Effector memory CD8-positive, alpha-beta T cell (primary cell): ENCODE measurements at places on chromosomes 4 and X.

DNA sequence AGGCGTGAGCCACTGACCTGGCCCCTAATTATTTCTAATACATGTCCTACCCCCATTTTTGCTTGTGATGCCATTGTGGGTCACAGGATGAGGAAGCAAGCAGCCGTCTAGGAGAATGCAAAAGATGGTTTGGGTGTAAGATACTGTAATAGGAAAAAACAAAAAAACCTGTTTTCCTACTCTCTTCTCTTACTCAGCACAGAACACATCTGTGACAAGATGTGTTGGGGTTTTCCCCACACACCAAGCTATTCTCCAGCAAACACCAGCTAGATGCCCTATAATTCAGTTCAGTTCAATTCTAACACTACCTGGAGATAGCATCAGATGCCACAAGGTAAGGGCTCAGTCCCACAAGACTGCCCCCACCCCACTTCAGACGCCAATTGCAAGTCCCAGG lies 15.3 kb upstream of the HPRT1 start:
- DNase-seq: no peak

- DNase-seq: no peak
These were observed 36.9 kb upstream of the PROM1 start for GRCh38 chr4:16120720-16121119.

GRCh38 chr4:81348778-81349094 lies 123.0 kb downstream of the RASGEF1B start:
- no peak for DNase-seq

DNA sequence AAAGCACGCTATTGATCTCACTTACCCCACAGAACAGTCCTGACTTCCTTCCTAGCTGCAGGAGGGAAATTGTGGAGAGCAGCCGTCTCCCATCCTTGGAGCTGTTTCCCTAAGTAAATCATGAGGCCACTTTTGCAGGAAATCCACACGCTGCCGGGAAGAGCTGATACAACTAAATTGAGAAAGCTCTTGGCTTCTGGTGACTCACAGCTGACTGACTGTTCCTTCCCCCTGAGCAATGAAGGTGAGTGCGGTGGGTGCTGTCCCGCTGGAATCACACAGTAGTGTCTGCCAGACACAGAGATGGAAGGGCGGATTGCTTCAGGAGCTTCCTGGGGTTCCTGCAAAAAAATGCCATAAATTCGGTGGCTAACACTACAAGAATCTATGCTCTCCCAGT lies 268.9 kb downstream of the ASMT start:
- DNase-seq: no peak

DNA sequence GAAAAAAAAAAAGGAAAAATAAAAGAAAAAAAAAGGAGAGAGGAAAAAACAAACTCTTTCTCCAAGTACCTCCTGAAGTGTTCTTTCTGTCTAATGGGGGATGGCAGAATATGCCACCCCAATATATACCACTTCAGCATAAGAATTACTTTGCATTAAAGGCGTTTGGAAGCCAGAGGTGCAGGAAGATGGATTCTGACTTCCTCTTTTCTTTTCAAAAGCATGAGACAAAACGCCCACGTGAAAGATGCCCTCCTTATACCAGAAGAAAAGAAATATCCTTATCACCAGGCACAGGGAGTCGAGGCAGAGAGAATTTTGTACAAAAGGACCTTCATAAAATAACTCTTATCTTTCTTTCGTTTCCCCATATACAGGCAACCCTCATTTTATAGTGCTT lies 40.9 kb downstream of the COX18 start:
- no peak for DNase-seq

GRCh38 chrX:18709833-18710232 lies 2.4 kb downstream of the PPEF1 start:
- DNase-seq: no peak

DNA sequence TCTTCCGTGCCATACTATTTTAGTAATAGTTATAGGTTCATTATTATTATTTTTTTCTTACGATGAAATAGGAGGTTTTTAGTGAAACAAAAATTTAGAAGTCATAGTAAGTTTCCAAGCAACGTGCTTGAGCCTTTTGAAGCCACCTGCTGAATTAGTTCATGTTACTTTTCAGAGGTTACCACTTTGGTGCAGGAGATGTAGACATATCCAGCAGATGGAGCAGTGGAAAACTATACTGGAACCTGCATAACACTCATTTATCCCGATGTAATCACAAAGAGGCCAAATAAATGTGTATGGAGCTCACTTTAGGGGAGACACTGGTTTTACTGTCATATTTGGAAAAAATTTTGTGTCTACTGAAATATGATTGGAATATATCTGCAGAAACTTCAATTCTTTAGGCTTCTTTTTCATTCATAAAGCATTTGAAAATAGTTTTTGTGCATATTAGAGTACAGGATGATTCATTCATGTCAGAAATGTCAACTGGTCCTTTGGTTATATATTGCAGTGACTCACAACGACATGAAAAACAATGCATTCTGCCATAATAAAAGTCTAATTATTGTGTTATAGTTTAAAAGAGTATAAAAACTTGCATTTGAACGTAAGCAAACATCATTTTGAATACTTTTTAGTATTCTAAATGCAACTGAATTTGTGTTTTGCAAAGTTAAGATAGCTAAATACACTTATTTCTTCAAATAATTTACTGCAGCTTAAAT lies 2182.9 kb upstream of the TENM3 start:
- no peak for DNase-seq

DNA sequence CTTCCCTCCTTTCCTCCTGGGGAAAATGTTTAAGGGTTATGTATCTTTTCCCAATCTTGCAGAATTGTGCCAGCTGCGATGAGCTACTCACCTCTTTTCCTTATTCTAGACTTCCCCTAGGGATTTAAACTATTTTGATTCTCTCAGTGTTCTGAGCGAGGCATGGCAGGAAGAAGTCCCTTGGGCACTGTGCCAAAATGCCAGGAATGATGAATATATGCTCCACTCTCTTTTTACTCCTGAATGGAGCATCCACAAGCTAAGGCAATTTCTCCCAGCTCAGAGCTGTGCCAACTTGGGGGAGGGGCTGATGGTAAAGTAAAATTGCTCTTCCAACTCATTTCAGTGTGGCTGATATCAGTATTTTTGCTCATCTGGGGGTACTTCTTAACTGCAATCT lies 4.0 kb upstream of the C4orf17 start:
- DNase-seq: no peak

DNA sequence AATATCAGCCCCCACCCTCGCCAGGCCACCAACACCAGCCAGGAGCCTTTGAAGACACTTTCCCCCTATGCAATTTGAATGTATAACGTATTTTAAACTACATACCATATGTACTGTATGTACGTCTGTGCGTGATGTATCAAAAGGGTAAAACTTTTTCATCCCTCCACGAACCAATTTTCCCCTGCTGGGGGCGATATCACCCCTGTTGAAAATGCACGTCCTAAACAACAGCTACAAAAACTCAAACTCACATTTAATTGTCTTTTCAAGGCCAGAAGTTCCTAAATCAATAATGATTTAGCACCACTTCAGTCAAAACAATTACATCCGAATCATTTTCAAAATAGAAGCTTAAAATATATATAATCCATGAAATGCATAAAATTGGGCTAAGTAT lies 1.4 kb downstream of the VEGFD start:
- no peak for DNase-seq

DNA sequence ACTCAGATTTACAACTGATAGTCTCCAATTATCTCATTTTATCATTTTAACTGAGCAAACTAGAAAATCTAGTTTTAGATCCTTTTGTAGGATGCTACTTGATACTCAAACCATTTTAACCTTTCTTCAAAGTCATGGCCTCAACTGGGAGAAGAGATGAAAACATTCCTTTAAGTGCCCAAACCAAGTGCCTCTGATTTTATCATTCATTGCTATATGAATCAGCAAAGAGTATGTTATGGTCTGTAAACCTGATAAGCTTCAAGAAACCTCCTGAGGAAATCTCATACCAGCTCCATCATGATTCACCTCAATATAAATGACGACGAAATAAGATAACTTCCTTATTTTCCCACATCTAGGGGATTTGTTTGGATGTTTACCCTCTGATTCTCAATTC lies 119.9 kb downstream of the FAM13A start:
- no peak for DNase-seq

DNA sequence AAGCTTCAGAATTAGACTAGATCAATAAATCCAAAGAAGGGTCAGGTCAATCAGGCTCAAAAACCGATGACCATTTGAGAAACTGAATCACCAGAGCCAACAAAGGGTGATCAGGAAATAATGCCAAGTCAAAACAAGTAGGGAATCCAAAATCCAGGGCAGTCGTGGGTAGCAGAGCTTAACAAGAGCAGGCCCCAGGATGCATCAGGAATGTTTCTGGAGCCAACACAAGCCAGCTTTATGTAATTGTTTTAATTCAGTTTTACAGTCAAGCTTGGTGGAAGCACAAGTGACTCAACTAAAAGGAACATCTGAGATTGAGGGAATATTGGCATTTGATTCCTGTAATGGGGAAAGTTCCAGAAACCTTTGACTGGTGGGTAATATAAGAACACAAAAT lies 237.9 kb upstream of the EDA2R start:
- no peak for DNase-seq

DNA sequence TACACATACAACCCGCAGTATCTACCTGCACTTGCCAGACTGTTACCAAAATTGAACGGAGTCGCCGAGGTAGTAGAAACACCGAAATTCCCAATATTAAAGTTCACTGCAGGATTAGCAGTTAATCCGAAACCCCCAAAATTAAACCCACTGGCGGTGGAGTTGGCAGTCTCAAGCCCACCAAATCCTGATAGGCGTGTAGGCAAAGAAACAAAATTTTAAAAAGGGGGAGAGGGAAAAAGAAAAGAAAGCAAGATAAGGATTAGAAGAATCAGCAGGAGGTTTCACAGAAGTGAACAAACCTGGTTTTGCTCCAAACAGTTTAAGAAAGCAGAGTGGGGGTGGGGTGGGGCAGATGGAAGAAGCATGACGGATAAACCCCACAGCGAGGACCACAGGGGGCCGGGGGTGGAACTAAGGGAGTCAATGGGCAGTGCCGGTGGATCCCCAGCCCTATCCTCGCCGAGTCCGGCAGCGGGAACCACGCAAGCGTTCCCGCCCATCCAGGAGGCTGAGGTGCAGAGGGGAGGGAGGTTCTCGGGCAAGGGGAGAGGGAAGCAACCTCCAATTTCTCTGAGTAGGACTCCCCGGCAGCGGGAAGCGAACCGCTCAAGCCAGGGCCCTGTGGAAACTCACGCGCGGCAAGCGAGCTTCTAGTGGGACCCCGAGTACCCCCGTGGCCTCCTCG lies 599 bp downstream of the NUP54 start:
- no peak for DNase-seq

- no peak for DNase-seq
These were observed 18.0 kb downstream of the NDNF start for GRCh38 chr4:121054373-121054772.

DNA sequence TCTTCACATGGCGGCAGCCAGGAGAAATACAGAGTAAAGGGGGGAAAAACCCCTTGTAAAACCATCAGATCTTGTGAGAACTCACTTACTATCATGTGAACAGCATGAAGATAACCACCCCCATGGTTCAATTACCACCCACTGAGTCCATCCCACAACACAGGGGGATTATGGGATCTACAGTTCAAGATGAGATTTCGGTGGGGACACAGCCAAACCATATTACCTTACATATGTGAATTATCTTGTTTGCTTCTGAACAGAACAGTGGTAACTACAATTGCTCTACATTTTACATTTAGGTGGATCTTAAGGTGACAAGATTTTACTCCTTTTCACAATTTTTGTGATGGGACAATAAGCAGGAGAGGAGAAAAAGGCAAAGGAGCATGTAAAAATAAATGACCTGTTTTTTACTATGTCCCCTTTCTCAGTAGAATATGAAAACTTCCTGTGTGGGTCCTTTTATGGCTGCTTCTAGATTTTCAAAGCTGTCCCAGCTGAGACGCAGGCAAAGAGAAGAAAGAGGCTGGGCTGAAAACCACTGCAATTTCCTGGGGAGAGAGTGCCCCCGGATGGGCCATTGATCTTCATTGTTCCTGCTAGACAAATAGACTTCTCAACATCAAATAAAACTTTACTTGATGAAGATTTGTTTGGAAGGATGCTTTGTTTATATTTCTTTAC lies 45.9 kb upstream of the PGM2 start:
- DNase-seq: peak; percentile 51

DNA sequence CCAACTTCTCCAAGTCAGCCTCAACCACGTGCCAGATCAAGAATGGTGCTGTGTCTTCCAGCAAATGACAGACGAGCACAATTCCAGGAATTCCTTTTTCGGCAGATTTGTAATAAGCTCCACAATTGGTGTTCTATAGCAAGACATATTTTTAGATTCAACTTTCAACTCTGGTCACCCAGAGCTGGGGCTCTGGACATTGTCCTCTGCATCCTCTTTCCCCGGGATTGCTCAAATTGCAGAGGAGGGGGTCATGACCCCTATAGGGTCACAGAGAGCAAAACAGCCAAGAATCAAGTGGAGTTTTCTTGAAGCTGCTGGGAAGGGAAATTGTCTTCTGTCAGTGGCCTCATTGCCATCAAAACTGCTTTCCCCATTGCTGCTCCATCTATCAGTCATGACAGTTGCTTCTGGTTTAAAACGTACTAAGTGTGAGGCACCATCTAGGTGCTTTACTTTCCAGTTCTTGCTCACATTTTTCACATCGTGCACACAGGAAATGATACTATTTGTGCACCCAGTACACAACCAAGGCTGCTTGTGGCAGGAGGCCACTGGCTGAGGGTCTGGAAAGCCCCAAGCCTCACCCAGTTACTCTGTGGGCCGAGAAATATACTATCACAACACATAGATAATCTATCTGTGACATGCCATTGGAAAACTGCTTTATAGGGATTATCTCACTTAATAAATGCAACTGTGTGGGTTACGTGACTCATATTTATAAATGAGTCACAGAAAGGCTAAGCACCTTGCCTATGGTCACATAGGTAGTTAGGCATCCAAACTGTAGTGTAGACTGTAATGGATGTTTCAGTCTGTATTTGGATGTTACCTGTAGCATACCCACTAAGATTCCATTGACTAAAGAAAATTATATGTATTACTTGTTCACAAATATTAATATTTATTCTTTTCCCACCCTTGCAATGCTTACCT lies 91.7 kb upstream of the PHOX2B start:
- DNase-seq: no peak

DNA sequence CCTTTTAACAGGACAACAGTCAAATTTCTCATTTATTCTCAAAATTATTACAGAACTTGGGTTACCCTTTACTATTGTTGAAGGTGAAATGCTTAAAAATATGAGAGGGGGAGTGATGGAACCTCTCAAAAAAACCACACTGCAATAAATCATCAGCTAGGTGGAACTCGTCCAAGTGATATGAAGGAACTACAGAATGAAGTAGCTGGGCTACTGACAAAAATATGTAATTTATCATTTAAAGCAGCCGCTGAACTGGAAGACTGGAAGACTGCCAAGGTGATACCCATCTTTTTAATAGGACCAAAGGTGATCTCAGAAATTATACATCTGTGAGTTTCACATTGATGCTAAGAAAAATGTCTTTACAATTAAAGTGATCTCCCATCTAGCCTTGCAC lies 597.7 kb upstream of the TENM3 start:
- no peak for DNase-seq

DNA sequence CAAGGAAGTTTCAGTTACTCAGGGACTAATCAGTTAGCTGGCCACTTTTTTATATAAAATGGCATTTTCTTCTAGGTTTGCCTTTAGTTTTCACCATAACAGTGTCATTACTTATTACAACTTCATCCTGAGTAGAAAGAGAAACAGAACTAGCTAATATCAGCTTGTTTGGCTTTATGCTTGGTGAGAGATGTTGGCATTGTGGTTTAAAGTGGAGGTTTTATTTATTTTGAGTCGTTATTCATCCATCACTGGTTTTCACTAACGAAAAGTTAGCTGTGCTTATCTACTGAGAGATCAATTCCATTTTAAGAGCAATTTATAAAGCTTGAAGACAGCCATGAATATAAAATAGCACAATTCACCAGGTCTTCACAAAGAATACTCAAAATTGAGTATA lies 714.5 kb downstream of the GRID2 start:
- no peak for DNase-seq
